ENCODE measurements at places on chromosomes 4 and X. TPM values are rescaled to one million over a fixed set of nuclear protein-coding genes. Genes with fewer than 3 reads are reported as not detected.

USP17L22 gene
- total RNA-seq, result not detected

C4orf50 gene
- total RNA-seq, result not detected

ZCCHC18 gene
- not detected for total RNA-seq

ZFP42 gene
- not detected for total RNA-seq

PRSS48 gene
- not detected for total RNA-seq

ARMCX6 gene
- total RNA-seq, result 10.5 TPM

CDKL2 gene
- total RNA-seq, result not detected

IL21 gene
- not detected for total RNA-seq

TEX11 gene
- not detected for total RNA-seq

TMEM154 gene
- total RNA-seq, result 0.40 TPM

MAB21L2 gene
- not detected for total RNA-seq

FRMD7 gene
- not detected for total RNA-seq

OTUD6A gene
- not detected for total RNA-seq

KLB gene
- total RNA-seq, result not detected

MID1IP1 gene
- total RNA-seq, result 129 TPM

MAGEA2B gene
- not detected for total RNA-seq

BCAP31 gene
- 66.0 TPM for total RNA-seq

BGN gene
- 27.0 TPM for total RNA-seq

MAGEA1 gene
- not detected for total RNA-seq

PRICKLE3 gene
- 17.5 TPM for total RNA-seq

SRPX2 gene
- total RNA-seq, result 4.9 TPM

KDR gene
- total RNA-seq, result 8.4 TPM

XK gene
- total RNA-seq, result 3.2 TPM

TIMM8A gene
- 11.7 TPM for total RNA-seq

PCDH7 gene
- total RNA-seq, result 1.6 TPM

ADGRA3 gene
- total RNA-seq, result 19.0 TPM

SSX1 gene
- total RNA-seq, result not detected

PDCL2 gene
- total RNA-seq, result not detected

RRAGB gene
- 8.8 TPM for total RNA-seq

MAGEC1 gene
- not detected for total RNA-seq

NDUFA1 gene
- total RNA-seq, result 211 TPM

RHOXF2B gene
- not detected for total RNA-seq

HSD17B13 gene
- 0.17 TPM for total RNA-seq

FMR1 gene
- 10.7 TPM for total RNA-seq

TCEAL6 gene
- total RNA-seq, result not detected

SPANXA1 gene
- total RNA-seq, result not detected

GPR82 gene
- total RNA-seq, result not detected

HTN3 gene
- not detected for total RNA-seq

UGT2A1 gene
- total RNA-seq, result not detected
